ENCODE measurements at places on chromosomes 5 and 9.

DNA sequence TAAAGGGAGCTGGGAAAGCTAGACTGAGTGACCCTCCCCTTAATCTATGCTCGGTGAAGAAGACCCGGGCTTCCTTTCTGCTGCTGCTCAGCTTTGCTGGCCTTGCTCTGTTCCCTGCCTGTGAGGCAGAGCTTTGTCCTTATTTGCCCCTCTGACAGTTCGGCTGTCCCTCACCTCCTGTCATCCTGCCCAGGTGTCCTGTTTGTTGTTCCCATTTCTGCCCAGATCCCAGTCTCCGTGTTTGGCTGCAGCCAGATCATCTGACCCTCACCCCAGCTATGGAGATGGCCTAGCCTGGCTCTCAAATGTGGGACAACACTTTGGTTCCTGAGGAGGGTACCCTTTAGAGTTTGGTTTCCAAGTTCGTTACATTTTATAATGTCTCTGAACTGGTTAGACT is 20.2 kb downstream of the OTULIN start:
- no peak for DNase-seq

DNA sequence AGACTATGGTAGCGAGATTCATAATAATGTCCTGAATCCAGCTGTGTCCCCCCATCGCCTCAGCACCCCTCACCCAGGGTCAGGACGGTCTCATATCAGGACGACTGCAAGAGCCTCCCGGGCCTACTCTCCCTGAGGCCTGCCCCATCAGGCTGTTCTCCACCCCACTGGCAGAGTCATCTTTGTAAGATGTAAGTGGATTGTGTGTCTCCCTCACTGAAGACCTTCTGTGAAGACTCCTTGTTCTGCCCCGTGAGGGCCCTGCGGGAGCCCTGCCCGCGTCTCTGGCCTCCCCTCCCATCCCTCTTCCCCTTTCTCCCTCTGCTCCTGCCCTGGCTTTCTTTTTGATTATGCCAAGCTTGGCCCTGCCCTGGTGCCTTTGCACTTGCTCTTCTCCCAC is 43.9 kb upstream of the SAP30L start:
- DNase-seq: no peak

GRCh38 chr9:116658265-116658664 is 28.8 kb upstream of the TRIM32 start:
- no peak for DNase-seq

- DNase-seq: no peak
These were observed 17.0 kb downstream of the IRX1 start for GRCh38 chr5:3612591-3613042.

- peak; percentile 75 for DNase-seq
These were observed 71.8 kb upstream of the CLINT1 start for GRCh38 chr5:157930710-157931109.

All from mucosa of descending colon (tissue), 3 donors.